ENCODE measurements at places on chromosomes 12 and 14.

DNA sequence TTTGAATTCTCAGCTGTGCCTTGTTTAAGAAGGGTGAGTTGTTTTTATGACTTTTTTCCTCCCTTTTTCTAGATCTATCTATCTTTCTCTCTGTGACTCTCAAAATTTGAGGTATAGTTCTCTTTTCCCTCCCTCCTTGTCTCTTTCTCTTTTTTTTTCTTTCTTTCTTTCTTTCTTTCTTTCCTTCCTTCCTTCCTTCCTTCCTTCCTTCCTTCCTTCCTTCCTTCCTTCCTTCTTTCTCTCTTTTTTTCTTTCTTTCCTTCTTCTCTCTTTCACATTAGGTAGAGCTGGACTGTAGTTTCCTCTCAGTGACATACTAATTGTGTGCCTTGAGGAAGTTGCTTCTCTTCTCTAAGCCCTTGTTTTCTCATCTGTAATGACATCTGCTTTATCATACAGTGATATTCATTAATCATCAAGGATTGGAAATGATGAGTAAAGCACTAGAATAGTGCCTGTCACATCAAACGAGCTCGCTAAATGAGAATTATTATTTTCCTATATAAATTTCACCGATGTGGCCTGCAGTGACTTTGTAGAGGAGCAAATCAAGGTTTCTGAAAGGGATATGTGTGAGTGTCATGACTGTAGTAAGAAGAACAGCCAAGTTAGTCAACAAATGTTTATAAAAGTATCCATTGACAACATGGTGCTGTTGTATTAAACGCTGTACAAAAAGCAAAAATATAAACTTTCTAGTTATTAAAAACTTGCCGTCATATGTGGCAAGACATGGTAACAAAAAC lies 78.9 kb upstream of the SLC38A2 start:
- no peak for DNase-seq

GRCh38 chr12:102593134-102593533 lies 112.8 kb upstream of the IGF1 start:
- DNase-seq = no peak

- DNase-seq = no peak
Observed at GRCh38 chr12:806200-806791, 53.9 kb downstream of the WNK1 start.

GRCh38 chr12:132490422-132491137 lies 629 bp downstream of the FBRSL1 start:
- DNase-seq = no peak

- DNase-seq = no peak
Observed at GRCh38 chr14:72608391-72609204, 285.3 kb downstream of the DPF3 start.

- DNase-seq = no peak
Observed at GRCh38 chr14:57352396-57353170, 37.8 kb upstream of the NAA30 start.

GRCh38 chr12:124007826-124008570 lies 35.0 kb downstream of the ZNF664 start:
- no peak for DNase-seq

Measured in stimulated activated CD4-positive, alpha-beta T cell treated with anti-CD3 and anti-CD28 coated beads, Interleukin-1b, Interleukin-23, amount 100 ng/mL, for 1 hour (primary cell).